ENCODE measurements at places on chromosomes 6 and 20.

GRCh38 chr20:17648791-17649730 is 33.0 kb downstream of the RRBP1 start:
- DNase-seq: no peak

- DNase-seq: no peak
Observed at GRCh38 chr6:30073489-30074235, 1.9 kb downstream of the RNF39 start.

- no peak for DNase-seq
Observed at GRCh38 chr20:47281376-47281775, 75.1 kb downstream of the ZMYND8 start.

DNA sequence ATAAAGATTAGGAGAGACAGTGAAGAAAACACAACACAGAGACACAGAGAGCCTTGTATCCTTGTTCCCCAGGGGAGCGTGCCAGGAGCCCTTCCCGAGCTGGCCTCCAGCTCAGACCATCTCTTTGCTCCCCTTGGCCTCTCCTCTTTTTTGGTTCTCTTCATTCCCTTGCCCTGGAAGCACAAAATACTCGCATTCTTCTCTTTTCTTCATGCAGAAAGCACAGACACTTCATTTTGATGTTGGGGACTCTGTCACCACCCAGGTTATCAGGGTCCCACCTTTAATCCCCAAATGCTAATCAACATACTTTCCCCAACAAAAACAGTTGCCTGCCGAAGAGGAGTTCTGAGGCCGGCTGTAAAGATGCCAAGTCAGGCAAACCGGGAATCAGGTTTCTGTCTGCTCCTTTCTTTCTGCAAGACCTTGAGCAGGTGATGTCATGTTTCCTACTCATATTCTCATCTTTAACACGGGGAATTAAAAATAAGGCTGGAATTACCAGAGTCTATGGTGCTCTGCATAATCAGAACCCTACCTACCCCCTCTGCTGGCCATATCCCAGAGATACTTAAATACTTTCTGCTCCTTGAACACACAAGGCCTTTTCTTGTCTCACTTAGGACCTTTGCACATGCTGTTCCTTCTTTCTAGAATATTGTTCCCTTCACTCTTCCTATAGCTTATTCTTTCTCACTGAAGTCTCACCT is 21.7 kb downstream of the TGM6 start:
- no peak for DNase-seq

- no peak for DNase-seq
Observed at GRCh38 chr20:24790746-24791283, 158.3 kb upstream of the CST7 start.

GRCh38 chr6:109473120-109473519 is 9.9 kb downstream of the ZBTB24 start:
- no peak for DNase-seq

- DNase-seq: no peak
Observed at GRCh38 chr6:23870496-23870895, 255.5 kb upstream of the NRSN1 start.

DNA sequence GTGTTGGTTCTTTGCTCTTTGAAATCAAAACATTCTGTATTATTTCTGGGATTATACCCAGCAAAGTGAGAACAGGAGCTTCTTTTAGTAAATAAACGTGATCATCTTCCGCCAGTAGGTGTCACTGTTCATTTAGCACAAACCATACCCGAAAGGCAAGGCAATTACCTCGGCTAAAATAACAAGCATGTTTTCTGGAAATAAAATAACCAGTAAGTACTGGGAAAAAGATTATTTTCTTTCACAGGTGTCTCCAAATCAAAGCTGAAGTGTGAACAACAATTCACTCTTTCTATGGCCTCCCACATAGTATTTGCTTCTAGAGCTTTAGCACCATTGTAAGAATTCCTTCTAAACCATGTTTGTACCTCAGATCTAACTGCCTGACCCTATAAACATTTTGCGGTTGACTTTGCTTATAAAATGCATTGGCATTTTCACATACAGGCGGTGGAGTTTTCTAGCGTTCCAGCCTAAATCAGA is 144.6 kb upstream of the AGPAT4 start:
- DNase-seq: no peak

- DNase-seq: no peak
Observed at GRCh38 chr6:90610301-90610750, 23.5 kb upstream of the MAP3K7 start.

- DNase-seq: no peak
Observed at GRCh38 chr6:73302339-73302738, 39.3 kb upstream of the KHDC1 start.

GRCh38 chr6:37209461-37210205 is 39.7 kb downstream of the PIM1 start:
- no peak for DNase-seq

All from activated T-cell treated with anti-CD3 and anti-CD28 coated beads for 48 hours (primary cell).